ENCODE measurements at places on chromosomes 3 and 15. TPM values are rescaled to one million over a fixed set of nuclear protein-coding genes. Genes with fewer than 3 reads are reported as not detected.

- DNase-seq: no peak
These were observed 23.9 kb downstream of the EIF4E3 start for GRCh38 chr3:71701251-71701762.

DNA sequence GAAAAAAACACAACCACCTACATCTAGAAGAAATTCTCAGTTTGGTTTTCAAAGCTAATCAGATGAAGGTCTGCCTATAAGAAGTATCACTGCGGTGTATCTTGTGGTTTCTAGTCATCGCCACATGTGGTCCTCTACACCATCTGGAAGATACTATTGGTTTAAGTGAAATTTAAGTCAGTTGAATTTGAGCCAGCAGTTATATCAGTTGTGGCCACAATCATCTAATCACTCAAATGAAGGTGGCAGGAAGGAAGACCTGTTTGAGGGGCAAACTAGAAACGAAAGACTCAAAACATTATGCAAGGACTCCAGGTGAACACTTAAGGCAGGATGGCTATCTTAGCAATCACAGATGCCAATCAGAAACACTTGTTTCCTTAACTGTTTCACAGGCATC lies 48.7 kb downstream of the ETV5 start:
- no peak for DNase-seq

DNA sequence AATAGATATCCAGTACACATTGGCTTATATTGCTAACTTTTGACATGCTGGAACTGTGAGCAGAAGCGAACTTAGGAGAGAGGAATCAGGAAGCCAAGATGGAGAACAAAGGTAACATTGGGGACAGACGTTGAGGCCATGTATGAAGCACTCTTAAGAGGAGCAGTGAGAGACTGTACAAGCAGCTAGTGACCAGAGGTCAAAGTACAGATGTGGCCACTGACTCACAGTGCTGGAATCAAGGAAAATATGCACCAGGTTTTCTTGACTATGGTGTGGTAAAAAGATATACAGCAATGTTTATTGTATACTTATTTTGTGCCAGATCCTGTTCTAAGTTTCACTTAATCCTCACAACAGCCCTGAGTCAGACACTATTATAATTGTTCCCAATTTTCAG lies 2.0 kb upstream of the IL20RB start:
- no peak for DNase-seq

- DNase-seq: no peak
These were observed 27.3 kb downstream of the CD276 start for GRCh38 chr15:73711526-73711925.

DNA sequence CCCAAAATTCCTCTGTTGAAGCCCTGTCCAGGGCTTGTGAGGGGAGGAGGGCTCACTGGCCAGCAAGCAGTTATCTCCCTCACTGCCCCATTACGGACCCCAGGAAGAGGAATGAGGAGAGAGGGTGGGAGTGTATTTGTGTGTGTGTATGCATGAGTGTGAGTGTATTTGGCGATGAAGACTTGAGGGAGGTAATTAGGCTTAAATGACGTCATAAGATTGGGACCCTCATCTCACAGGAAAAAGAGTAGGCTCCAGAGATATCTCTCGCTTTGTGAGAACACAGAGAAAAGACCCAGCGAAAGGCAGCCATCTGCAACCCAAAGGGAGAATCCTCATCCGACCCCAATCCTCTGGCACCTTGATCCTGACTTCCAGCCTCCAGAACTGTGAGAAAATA lies 32.2 kb downstream of the ADCY5 start:
- DNase-seq: no peak

Gene MYH15
- 0.55 TPM for polyA plus RNA-seq

GRCh38 chr15:77012868-77013267 lies 17.9 kb downstream of the PSTPIP1 start:
- no peak for DNase-seq

Gene ABI3BP
- 1.5 TPM for polyA plus RNA-seq

DNA sequence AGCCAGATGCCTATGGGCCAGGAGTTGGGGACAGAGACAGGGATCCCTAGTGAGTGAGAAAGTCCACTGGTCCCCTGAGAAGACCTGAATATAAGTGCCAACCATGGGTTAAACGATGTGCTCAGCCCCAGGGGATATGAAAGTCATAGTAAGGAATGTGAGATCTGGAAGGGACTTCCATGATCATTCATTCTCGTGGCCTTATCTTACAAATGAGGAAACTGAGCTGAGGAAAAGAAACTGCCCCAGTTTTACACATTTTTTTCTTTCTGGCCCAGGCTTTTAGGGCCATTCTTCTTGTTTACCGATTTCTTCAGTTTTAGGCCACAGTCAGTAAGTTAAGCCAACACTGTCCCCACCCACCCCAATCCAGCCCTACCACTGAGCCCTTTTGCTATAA lies 11.1 kb downstream of the CD80 start:
- DNase-seq: no peak

Gene MESP1
- 9.9 TPM for polyA plus RNA-seq

Gene TM4SF4
- polyA plus RNA-seq: 0.46 TPM

Gene EPHA3
- polyA plus RNA-seq: 3.2 TPM

GRCh38 chr3:89375451-89375850 lies 268.0 kb downstream of the EPHA3 start:
- peak; percentile 59 for DNase-seq

Gene FBXO40
- polyA plus RNA-seq: 10.3 TPM

- DNase-seq: peak; percentile 91
These were observed 6.8 kb downstream of the ANXA2 start for GRCh38 chr15:60390871-60391501.

Gene LRRC3B
- not detected for polyA plus RNA-seq

GRCh38 chr3:104805042-104805441 lies 561.7 kb upstream of the ALCAM start:
- no peak for DNase-seq

Gene RPL29
- polyA plus RNA-seq: 844 TPM

Gene RTP1
- not detected for polyA plus RNA-seq

DNA sequence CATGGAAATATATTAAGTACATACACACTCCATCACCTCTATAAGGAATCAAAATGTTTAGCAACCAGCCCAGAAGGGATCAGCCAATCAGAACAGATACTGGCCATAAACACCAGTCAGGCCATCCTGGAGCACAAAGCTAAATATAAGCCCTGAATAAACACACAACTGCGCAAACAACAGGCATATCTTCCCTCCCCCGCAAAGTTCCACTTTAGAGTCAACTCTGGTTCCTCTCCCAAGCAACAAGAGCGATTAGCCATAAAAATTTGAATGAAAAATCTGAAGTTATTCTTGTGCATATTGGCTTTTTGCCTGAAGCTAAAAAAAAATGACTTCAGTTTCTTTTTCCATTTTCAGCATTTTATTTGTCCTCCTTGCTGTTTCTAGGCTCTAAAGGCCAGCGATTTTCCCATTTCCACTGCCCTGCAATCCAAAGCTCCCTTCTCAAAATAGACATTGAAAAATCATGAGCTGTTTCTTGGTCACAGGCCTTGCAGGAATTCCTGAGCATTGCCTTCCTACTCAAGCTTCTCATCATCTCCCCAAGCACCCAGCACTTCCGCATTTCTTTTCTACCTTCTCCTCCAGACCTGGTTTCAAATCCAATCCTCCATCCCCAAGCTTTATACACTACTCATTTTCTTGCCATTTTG lies 247.9 kb downstream of the ZMAT3 start:
- DNase-seq: no peak
